ENCODE measurements at places on chromosomes 4 and X.
A peak's percentile ranks its signal among the peaks of the same experiment; 100 is the strongest.

DNA sequence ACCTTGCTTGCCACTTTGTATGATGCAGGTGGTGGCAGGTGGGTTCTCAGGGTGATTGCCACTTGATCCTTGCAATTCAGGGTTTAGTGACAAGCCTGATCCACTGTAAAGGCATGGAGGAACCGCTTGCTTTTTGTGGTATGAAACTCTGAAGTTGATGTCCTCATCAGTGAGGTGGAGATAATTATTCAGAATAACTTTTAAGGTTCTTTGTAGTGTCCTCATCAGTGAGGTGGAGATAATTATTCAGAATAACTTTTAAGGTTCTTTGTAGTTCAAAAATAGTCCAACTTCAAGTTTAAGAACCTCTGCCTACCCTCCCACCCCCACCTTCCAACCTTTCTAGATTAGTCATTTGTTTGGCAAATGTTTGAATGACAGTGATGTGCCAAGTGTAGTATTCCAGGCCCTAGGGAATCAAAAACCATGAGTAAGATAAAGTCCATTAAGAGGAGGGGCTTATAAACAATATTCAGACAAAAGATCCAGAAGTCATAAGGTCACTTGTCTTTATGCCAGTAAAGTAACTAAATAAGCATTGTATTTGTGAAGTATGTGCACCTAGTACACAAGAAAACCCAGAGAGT, 51.2 kb downstream of the DCUN1D4 start:
- DNase-seq: no peak

GRCh38 chr4:28883211-28883610, 1837.0 kb upstream of the PCDH7 start:
- DNase-seq: no peak

GRCh38 chr4:145736241-145736831, 56.4 kb downstream of the C4orf51 start:
- no peak for DNase-seq

- DNase-seq: no peak
Measured at GRCh38 chr4:2689114-2689513, 67.0 kb downstream of the TNIP2 start.

DNA sequence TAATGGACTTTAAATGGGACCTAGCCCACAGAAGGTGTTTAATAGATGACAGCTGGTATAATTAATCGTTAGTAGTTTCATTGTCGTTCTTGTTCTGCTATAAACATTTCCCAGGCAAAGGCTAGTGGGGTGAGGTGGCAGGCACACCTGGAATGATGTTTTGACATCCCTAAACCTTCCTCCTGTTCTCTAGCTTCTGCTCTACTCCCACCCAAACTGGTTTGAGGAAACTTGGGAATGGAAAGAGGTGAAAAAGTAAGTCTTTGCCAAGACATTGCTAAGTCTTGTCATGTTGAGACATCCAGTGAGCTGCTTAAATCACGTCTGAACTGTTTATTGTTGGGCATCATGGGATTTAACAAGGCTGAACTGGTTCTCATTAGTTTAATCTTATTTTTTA, 37.5 kb downstream of the CHRNA9 start:
- no peak for DNase-seq

GRCh38 chr4:91198951-91199350, 1071.8 kb downstream of the CCSER1 start:
- DNase-seq: no peak

DNA sequence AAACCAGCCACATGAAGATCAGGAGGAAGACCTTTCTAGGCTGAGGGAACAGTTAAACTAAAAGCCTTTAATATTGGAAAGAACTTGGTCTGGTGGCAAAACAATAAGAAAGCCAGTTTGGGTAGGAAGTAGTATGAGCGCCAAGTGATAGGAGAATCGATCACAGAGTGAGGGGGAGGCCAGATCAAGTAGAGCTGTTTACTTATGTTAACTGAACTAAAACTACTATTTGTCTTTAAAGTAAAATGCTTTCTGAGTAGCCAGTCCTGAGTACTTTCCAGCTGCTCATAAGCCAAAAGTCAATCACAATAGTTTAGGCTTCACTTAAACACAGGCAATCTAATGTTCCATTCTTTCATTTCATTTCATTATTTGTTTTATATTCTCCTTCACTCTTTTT, 62.8 kb upstream of the RPA4 start:
- no peak for DNase-seq

- DNase-seq: no peak
Measured at GRCh38 chr4:184019667-184020623, 114.8 kb downstream of the STOX2 start.

DNA sequence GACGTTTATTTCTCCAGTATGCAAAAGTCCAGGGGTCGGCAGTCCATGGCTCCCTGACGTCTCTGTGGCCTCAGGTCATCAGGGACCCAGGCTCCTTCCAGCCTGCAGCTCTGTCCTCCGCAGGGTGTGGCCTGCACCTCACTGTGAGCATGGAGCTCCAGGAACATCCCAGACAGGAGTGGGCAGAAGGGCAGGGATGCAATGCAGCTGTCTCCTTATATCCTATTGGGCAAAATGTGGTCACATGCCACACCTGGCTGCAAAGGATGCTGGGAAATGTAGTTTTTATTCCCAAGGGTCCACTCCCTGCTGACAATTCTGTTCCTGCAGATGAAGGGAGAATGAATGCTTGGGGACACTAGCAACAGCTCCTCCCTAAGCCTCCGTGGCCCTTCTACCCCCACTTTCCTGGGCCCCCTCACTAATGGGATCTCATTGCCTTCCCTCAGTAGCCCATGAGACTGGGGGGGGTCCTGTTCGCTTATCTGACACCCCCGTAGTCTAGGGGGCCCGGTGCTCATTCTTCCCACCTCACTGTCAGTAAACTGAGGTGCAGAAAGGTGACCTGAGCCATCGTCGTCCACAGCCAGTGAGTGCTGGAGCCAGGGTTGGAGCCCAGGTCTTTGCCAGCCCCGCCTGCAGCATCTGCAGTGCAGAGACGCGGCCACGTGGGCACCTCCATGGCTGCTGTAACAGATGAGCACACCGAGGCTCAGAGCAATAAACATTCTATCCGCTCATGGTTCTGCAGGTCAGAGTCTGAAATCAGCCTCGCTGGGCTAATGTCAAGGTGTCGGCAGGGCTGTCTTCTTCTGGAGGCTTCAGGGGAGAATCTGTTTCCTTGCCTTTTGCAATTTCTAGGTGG, 5.9 kb upstream of the GRPEL1 start:
- DNase-seq: peak; percentile 57

- no peak for DNase-seq
Measured at GRCh38 chrX:112761242-112762207, 79.1 kb downstream of the AMOT start.

DNA sequence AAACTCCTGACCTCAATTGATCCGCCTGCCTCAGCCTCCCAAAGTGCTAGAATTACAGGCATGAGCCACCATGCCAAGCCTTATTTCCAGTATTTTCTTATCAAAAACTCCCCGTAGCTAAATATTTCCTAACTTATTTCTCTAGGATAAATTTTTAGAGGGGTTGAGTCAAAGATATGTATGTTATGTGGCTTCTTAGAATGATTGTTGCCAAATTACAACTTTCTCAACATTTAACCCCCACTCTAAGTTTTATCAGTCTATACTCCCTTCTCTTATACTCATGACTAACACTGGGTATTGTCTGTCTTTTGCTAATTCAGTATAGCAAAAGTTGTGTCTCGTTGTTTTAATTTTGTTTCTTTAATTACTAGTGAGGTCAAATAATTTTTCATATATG, 187.7 kb upstream of the LNX1 start:
- no peak for DNase-seq

- DNase-seq: no peak
Measured at GRCh38 chr4:113979905-113980615, 613 bp upstream of the ARSJ start.

DNA sequence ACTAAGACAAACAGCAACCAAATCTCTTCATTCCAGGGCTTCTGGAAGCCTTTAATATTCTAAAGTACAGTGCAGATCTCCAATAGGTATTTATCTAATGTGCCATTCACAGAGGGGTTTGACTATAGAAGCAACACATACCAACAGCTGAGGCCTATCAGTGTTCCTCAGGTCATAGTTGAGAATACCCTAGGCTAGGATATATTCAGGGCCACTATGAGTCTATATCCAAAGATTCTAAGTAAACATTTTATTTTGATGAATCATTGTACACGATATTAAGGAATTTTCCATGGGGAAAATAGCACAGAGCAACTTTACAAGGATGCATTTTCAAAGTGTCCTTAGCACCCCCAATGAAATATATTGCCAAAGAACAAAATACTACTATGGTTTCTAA, 9.7 kb downstream of the SMIM10 start:
- no peak for DNase-seq

- DNase-seq: no peak
Measured at GRCh38 chrX:13279279-13280018, 40.4 kb downstream of the ATXN3L start.

DNA sequence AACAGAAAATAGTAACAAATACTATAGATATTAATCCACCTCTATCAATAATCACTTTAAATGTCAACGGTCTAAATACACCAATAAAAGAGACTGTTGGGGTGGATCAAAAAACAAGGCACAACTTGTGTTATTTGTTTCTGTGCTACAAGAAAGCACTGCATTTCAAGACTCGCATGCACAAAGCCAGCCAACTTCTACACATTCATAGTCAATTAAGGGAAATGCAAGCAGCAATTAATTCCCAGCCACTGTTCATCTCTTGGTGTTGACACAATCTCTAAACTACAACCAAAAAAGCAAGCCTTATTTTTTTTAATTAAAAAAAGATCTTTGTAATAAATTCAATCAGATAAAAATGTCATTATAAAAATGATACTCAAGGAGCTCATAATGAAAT, 67.6 kb downstream of the JAKMIP1 start:
- no peak for DNase-seq

DNA sequence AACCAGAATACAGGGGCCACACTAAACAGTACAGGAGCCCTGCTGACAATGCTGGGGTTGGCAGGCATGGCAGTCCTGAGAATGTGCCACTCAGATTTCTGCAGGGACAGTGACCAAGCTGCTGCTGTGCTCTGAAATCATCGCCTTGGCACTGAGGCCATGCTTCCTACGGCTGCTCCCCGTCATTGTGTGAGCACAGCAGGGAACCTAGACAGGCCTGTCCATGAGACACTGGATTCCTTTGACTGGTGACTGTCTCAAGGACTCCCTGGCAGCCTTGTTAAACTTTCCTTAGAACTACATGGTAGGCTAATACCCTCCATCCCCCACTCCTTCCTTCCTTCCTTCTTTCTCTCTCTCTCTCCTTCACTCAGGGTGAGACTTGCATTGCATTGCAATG, 111.4 kb downstream of the LUZP4 start:
- no peak for DNase-seq

- DNase-seq: no peak
Measured at GRCh38 chr4:54392479-54392878, 163.4 kb downstream of the PDGFRA start.

DNA sequence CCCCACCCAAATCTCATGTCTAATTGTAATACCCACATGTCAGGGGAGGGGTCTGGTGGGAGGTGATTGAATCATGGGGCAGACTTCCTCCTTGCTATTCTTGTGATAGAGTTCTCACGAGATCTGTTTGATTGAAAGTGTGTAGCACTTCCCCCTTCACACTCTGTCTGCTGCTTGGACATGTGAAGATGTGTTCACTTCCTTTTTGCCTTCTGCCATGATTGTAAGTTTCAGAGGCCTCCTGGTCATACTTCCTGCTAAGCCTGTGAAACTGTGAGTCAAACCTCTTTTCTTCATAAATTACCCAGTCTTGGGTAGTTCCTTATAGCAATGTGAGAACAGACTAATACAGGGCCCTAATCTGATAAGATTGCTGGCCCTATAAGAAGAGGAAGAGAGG, 1514.8 kb downstream of the RPA4 start:
- peak; percentile 7 for DNase-seq

- no peak for DNase-seq
Measured at GRCh38 chrX:137431693-137432488, 134.0 kb upstream of the ZIC3 start.

DNA sequence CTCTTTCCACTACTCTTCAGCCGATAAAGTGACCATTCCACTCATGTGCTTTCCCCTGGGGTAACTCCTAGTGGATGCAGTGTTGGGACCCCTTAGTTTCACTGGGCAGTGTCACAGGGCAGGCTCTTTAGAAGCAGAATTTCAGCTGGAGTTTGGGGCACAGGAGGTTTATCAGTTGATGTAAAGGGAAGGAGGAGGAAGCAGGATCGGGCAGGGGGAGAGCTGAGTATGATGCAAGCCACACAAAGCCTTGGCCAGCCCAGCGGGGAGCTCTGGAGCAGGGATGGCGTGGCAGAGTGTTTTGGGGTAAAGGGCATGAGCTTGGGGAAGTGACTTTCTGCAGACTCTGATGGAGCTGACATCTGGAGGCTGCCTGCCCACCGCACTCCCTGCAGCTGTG, 19.3 kb downstream of the WDR13 start:
- no peak for DNase-seq

DNA sequence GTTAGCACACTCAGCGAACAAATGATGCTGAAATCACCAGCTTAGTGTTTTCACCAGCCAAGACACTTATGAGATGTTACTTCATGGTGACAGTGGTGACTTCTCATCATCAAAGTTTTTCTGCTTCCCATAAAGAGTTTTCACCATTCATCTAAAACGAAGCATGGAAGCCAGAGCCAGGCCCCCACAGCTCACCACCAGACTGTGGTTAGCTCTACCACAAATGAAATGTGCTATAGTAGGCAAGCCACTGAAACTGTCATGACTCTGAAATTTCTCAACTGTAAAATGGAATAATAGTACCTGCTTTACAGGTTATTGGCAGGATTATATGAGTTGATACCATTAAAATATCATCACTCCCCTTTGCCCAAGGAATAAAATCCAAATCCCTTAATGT, 56.4 kb upstream of the HHIP start:
- no peak for DNase-seq

- no peak for DNase-seq
Measured at GRCh38 chr4:23374259-23374658, 515.6 kb downstream of the PPARGC1A start.

DNA sequence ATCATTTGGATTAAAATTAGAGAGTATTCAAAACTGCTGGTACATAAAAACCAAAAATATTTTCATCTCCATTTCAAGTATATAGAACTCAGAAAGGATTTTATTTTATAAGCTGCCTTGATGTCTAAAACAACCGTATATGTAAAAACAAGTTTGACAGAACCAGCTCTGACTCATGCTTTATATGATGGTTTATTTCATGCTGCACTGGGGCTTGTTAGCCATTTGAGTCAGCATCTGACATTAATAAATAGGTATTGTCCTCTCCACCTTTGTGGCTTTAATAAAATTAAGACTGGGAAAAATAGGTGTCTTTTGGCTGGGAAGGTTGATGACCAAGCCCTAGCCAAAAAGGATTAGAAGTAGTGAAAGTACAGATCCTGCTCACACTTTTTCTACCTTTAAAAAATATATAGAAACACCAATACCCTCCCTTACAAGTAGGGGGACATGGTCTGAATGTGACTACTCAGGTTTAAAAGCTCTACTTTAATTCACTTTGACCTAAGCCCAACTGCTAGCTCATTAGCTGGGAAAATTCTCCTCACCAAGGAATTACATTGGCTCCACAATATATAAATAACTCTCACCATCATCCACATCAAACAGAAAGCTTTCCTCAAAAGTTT, 228.1 kb downstream of the ADAMTS3 start:
- no peak for DNase-seq

- DNase-seq: no peak
Measured at GRCh38 chrX:47563801-47564315, 2.9 kb downstream of the ARAF start.

- DNase-seq: no peak
Measured at GRCh38 chr4:152289541-152289940, 246.4 kb downstream of the FBXW7 start.

All from activated CD4-positive, alpha-beta T cell treated with anti-CD3 and anti-CD28 coated beads, Interleukin-2, Interleukin-4, amounts not matched to agents 100 ng/mL and 50 ng/mL, durations not matched to agents 16 hours and 8 hours (primary cell).